ENCODE measurements at places on chromosomes 6 and 20.

- DNase-seq = no peak
These were observed 69.1 kb downstream of the CBLN4 start for GRCh38 chr20:55936209-55936595.

DNA sequence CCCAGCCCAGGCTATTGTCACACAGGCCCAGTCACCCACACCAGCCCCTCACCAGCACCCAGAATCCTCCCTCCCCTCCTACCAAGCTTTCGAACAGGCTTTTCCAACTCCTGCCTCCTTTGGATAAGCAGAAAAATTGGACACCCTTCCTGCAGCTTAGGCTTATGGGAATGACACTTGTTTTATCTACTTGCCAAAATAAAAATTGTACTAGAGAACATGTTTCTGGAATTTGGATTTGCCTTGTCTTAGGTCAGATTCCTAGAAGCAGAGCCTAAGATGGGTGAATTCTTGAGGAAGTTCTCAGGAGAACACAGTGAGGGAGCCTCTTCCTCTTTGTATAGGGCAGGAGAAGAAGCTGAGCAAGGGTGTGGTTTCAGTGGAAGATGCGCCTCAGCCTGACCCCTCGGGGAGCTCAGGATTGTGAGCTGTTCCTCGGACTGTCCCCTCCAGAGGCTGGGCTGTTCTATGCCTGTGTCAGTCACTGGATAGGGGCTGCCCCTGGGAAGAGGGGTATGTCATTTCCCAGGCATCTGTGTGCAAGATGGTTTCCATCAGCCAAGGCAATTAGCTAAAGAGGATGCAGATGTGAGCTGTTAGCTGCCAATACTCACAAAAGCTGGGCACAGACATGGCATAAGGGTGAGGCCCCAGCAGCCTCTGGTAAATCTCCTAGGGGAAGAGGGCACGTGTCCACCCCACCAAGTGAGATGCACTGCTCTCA, 33.9 kb downstream of the ITPR3 start:
- DNase-seq = no peak

- DNase-seq = no peak
These were observed 102.8 kb upstream of the TMEM170B start for GRCh38 chr6:11434565-11435326.

DNA sequence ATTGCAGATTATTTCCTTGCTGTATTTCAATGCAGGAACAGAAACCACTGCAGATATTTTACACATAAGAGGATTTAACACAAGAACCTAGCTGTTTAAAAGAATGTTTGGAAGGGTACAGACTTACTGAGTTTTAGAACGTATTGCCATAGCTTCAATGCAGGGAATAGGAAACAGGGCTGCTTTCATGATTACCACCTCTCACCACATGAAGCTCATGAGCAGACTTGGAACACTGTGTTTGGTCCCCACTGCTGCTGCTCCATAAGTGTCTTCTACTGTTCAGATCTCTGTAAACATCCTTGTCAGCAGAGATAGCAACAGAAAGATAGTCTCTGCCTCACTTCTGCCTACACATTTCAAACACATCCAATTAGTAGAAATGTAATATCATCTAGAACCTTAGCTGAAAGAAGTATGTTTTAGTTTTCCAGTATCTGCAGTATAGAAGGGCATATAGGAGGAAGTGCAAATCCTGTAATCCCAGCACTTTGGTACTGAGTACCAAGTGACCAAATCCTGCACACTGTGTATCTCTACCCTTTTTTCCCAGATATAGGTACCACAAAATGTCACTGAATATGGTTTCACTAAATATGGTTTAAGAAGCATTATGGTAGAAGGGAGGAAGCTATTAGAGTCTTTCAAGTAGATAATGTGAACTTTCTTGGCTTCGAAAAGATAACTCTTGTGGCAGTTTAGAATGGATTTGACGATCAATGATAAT, 51.9 kb downstream of the STXBP5 start:
- no peak for DNase-seq

DNA sequence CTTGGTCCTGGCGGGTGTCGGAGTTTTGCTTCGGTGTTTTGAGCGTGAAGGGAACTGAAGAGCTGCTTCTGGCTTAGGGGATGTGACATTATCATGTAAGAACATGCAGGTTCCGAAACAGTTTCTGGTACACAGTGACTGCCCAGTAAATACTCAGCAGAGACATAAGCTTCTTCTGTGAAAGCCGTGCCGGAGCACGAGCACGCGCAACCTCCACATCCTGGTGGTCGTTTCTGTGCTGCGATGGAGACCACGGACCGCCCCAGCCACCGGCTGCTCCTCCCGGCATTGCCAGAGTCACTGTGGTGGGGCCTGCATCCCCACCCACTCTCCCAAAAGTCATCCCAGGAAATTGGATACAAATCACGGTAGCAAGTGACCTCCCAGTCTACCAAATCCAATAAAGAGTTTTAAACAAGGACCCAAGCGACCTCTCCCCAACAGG, 18.7 kb downstream of the KIF25 start:
- DNase-seq = no peak

DNA sequence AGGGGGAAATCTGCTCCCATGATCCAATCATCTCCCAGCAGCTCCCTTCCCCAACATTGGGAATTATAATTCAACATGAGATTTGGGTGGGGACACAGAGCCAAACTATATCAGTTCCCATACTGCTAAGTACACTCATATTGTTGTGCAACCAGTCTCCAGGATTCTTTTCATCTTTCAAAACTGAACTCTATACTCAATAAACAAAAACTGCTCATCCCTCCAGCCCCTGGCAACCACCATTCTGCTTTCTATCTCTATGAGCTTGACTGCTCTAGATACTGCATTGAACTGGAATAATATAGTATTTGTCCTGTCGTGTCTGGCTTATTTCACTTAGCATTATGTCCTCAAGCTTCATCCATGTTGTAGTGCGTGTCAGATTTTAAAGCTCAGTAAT, 42.9 kb downstream of the STX11 start:
- no peak for DNase-seq

DNA sequence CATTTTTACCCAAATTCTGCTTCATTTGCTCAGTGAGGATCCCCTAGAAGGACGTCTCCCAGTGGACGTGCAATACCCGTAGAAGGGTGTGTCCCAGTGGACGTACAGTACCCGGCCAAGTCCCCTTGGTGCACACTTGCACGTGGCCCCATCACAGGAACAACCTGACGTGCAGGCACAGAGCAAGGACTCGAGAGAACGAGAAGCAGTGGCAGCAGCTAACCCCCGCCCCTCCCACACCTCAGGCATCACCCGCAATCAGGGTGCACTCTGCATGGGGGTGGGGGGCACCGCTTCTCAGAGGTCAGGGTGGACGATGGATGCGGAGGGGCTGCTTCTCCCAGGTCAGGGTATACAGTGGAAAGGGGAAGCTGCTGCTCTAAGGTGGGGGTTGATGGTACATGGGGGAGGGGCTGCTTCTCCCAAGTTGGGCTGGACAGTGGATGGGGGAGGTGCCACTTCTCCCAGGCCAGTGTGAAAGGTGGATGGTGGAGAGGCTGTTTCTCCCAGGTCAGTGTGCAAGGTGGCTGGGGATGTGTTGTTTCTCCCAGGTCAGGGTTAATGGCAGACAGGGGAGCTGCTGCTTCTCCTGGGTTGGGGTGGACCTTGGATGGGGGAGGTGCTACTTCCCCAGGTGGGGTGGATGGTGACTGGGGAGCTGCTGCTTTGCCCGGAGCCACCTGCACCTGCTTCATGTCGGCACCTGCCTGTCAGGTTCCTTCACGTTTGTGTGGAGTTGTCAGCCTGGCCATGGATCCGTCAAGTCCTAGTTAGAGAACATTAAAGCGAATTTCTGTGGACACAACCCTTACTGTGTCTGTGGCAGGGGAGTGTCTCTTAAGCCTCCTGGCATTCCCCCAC, 1.0 kb upstream of the THBS2 start:
- DNase-seq = no peak

GRCh38 chr20:9480066-9480465, 34.3 kb upstream of the LAMP5 start:
- DNase-seq = no peak

DNA sequence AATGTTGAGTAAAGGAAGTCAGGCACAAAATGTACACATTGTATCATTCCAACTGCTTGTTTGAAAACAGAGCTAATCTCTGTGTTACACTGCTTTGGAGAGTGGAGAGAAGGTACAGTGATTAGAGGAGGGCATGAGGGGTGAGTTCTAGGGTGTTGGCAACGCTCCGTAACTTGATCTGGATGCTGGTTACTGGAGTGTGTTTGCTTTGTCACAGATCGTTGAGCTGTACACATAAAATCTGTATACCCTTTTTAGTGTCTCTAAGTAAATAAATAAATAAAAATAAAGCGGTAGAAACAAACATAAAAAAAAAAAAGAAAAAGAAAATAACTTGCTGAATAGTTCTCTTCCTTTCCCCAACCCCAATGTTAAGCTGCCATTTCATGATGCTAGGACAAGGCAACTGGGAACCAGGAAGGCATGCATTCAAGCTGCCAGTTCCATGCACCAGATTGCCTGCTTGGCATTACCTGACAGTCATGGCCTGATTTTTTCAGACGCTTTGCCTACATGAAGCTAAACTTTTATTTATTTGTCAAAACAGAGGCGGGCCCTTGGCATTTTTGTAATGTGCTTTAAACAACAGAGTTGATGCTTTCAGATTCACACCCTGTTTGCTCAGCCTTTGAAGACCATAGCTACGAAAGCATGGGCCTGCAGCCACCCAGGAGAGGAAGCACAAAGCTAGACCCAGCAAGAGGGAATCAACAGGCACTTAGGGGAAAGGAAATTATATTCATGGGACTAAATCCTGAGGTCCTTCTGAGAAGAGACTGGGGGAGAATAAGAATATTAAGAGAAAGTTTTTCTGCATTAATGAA, 21.2 kb downstream of the TNFRSF21 start:
- no peak for DNase-seq

GRCh38 chr6:41222513-41222912, 5.6 kb upstream of the TREML4 start:
- DNase-seq = no peak

- DNase-seq = no peak
These were observed 939.5 kb downstream of the EPHA7 start for GRCh38 chr6:92479831-92480230.

GRCh38 chr20:18634501-18634900, 46.6 kb downstream of the DTD1 start:
- no peak for DNase-seq

DNA sequence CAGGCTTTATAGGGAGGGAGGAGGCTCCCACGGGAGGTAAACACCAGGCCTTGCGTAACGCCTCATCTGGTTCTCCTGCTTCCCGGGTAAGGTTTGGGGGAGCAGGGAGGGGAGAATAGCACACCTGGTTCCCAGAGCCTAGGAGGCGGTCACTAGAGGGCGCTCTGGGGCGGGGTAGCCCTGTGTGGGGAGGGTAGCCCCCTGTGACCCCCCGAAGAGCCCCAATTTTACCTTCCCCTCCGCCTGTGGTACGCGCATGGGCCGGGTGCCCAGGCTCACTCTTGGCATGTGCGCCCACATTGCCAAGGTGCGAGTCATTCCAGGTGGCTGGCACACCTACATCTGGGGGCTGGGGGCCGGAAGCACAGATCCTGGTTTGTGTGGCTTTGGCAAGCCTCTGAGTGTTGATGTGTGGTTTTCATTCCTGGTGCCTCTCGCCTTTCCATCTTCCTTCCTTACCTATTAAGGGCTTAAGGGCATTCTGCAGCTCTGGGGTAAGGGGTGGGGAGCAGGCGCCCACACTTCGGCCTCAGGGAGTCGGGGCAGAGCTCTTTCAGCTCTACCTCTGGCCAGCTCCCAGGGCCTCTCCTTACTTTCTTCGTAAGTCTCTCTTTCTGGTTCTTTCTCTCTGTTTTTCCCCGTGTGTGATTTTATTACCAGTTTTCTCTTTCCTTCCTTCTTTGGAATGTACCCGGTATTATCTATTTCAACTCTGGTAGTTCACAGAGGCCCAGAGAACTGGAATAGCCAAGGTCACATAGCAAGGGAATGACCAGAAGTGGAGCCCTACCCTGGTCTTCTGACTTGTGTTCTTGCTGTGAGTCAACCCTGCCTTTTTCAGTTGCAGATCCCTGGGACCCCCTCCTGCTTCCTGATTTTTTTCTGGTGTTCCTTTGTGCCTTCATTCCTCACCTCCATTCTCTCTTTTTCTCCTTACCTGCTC, 492 bp upstream of the RNF39 start:
- DNase-seq = no peak

GRCh38 chr6:157493173-157493572, 112.2 kb downstream of the ZDHHC14 start:
- DNase-seq = no peak

GRCh38 chr6:66478705-66479104, 771.7 kb upstream of the EYS start:
- DNase-seq = no peak

- DNase-seq = no peak
These were observed 142.8 kb downstream of the CLIC5 start for GRCh38 chr6:45872827-45873365.

GRCh38 chr6:44203955-44204354, 12.8 kb upstream of the MYMX start:
- no peak for DNase-seq

GRCh38 chr20:52331655-52332054, 140.1 kb upstream of the ZFP64 start:
- no peak for DNase-seq

GRCh38 chr6:170212956-170213636, 77.8 kb downstream of the DLL1 start:
- no peak for DNase-seq

DNA sequence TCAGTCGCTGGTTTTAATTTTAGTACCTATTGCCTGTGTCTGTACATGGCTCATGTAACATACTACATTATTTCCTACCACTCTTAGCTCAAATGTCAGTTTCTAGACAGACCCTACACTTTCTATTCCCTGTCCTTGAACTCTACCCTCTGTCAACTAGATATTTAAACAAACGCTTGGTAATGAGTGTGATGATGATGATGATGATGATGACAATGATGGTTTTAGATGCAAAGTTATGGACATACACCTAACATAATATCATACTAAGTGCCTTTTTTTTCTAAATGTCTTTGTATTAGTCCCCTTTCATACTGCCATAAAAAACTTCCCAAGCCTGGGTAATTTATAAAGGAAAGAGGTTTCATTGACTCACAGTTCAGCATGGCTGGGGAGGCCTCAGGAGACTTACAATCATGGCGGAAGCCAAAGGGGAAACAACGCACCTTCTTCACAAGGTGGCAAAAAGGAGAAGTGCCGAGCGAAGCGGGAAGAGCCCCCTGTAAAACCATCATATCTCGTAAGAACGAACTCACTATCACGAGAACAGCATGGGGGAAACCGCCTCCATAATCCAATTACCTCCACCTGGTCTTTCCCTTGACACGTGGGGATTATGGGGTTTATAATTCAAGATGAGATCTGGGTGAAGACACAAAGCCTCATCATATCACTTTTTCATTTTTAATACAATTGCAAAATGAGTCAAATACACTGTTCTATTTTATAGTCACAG, 87.1 kb downstream of the IBTK start:
- no peak for DNase-seq
